ENCODE measurements at places on chromosomes 12 and 14.
A peak's percentile ranks its signal among the peaks of the same experiment; 100 is the strongest.

DNA sequence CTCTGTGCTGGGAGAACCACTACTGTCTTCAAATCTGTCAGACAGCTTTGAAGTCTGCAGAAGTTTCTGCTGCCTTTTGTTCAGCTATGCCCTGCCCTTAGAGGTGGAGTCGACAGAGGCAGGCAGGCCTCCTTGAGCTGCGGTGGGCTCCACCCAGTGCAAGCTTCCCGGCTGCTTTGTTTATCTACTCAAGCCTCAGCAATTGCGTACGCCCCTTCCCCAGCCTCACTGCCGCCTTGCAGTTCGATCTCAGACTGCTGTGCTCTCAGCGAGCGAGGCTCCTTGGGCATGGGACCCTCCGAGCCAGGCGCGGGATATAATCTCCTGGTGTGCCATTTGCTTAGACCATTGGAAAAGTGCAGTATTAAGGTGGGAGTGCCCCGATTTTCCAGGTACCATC is 25.1 kb upstream of the KLRB1 start:
- no peak for DNase-seq

GRCh38 chr12:113070117-113070906 is 13.8 kb downstream of the DTX1 start:
- peak; percentile 70 for DNase-seq

DNA sequence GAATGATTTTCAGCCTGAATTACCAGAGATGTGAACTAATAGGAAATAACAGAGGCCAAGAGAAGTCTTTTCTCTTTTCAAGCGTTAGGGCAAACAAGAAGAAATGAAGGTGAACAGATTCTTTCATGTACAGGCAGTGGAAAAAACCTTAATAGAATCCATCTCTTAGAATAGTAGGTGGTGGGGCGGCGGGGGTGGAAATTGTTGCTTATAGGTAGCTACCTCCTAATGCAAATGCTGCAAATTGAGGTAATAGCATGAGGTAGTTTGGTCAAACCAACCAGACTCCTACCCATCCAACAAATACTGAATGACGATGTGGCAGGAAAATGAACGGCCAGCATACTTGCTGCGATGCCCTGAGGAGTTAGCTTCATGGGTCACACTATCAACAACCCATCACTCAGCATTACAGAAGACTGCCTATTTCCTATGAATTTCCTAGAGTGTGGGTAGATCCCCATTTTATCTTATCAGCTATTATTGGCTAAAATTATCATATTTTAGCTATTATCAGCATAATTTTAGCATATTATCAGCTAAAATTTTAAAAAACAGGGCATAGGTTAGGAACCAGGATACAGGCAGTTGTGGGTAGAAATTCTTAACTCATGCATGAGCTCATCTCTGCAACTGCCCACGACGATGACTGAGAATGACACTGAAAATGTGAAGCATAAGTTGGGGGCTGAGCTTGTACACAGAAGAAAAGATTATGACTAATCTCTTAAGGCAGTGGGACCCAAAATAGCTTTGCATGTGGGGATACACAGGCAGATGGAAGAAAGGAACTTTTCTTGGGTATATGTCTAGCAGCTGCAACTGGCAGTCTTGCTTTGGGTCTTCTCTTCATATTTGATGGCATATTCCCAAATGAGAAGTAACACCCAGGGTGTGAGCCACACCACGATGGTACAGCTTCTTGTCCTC is 68.7 kb downstream of the NIN start:
- DNase-seq = no peak

GRCh38 chr12:81866081-81866480 is 106.9 kb upstream of the PPFIA2 start:
- no peak for DNase-seq

- no peak for DNase-seq
Observed at GRCh38 chr14:101076451-101077198, 173.1 kb upstream of the RTL1 start.

GRCh38 chr12:57894399-57895292 is 46.7 kb upstream of the ATP23 start:
- DNase-seq = no peak

GRCh38 chr14:69795691-69796090 is 1.4 kb downstream of the SLC10A1 start:
- DNase-seq = no peak

DNA sequence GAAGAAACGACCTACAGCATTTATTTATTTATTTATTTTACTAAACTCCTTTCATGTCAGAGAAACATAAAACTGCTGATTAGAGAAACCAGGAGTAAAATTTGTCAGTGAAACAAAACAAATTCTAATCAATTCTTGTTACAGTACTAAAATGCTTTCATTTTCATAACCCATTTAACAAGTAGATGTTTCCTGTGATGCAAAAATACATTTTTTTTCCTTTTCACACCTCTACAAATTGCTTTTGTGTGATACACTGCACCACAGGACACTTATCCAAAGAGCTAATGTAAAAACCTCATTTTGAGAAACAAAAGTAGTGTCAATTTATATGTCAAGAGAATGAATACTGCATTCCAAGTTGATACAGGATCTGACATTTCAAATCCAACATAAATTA is 155.1 kb downstream of the SYT1 start:
- no peak for DNase-seq

DNA sequence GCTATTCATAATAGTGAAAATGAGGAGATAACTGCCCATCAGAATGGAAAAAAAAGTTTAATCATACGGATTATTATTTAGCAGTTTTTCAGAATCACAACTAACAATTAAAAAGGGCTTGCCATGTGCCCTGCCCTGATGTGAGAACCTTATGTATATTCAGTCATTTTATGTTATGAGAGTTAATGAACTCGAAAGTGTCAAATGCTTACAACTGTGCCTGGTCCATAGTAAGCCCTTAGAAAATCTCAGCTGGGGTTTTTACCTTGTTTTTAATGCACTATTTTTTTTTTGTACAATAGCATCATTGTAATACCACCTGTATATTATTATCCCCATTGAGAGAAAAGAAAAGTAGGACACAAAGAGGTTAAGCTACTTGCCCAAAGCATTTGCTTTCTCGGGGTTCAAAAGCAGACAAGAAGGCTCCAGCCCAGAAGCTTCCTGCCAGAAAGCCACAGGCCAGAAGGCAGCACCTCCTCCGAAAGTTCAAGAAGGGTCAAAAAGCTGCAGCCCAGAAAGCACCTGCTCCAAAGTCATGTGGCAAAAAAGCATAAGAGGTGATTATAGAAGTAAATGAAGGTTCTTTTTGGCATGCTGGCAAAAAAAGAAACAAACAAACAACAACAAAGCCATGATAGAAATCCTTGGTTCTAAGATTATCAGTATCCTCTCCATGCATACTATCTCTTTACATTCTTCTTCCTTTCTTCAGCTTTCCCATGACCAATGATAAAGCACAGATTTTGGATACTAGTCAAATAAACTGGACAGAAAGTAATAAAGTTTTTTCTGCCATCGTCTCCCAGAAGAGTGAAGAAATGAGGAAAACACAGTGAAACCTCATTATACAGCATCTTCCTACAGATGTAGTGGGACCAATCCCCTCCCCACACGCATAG is 59.1 kb upstream of the NAP1L1 start:
- no peak for DNase-seq

Measured in GM12892 (cell line).